ENCODE measurements at places on chromosomes 5 and 9.

DNA sequence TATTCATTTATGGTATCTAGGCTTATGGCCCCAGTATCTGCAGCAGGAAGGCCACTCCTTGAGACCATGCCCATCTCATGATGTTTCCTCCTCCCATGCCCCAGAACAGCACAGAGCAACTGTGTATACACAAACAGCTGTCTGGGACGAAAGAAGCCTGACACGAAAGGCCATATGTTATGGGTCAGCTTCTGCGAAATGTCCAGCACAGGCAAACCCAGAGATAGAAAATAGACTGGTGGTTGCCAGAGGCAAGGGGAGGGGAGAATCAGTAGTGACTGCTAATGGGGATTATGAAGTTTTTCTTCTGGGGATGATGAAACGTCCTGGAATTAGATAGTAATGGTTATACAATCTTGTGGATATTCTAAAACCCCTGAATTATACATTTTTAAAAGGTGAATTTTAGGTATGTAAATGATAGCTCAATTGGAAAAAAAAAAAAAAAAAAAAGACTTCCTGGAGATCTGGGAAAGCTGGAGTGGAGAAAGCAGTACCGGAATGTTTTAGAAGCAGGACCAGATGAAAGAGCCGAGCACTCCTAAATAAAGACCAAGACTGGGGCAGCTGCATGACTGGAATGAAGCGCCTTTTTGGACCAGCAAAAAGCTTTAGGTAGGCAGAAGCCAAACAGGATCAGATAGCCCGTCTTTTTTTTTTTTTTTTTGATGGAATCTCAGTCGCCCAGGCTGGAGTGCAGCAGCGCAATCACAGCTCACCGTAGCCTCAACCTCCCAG, 29.2 kb downstream of the PCDHGC5 start:
- no peak for DNase-seq

- DNase-seq, result no peak
Measured at GRCh38 chr9:106304401-106304920, 558.5 kb upstream of the ZNF462 start.

DNA sequence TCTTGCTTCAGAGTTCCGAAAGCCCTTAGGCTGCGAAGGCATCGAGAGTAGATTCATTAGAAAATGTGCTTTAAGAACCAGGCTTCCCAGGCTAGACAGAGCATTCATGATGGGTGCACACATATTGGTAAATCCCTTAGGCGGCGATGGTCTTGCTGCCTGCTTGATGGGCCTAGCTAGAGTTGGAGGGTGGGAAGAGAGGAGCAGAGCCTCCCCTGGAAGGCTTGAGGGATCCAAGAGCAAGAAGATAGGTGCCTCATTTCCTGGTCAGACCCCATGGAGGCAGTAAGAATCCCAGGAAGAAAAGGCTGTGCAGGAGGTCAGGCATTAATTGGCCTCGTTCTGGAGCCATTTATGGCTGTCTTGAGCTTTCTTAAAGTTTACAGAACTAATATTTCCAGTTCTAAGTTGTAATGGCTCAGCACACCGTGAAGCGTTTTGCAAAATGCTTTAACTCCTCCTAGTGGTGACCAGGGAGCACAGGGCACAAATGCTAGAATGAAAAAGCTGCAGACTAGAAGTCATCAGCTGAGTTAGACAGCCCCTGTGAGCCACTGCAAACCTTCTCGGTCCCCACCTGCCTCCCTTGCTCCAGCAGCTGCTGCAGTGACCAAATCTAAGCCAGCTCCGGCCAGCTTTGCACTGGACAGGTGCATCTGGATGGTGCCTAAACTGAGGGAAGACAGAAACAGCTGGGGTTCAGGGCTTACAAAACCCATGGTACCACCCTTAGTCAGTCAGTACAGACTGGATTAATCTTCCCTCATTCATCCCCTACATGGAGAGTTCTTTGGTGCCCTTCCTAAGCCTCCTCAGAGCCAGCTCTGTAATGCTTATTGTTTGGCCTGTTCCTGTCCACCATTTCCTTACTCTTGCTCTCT, 14.7 kb downstream of the SLC45A2 start:
- peak; percentile 3 for DNase-seq

DNA sequence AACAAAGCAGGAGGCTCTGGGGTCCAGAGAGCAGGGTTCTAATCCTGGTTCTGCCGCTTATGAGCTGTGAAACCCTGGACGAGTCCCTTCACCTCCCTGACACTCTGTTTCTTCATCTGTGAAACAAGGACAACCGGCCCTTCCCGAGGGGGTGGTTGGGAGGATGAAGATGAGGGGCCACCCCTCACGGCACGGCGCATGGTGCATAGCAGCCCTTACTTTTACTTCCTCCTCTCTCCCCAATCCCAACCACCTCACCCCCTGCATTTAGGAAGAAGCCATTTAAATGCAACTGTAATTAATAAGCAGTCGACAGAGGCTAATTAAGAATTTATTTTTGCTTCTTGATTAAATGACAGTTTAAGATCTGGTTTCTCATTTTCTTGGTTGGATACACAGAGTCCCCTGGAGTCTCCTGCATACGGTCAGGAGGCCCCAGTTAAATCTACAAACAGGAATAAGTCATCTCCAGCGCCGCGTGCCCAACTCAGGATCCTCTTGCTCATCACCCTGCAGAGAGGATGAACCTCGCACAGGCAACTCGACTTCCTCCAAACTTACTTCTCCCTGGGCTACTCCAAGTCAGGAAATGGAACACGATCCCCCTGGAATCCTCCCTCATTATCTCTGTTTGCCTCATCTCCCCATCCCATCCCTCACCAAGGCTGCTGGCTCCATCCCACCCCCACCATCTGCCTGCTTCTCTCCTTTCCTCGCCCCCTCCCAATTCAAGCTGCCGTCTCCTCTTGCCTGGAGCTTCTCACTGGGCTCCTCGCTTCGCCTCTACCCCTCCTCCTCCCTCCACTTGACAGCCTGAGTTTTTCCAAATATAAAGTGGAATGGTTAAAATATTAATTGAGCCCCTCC, 95.9 kb downstream of the HRH2 start:
- no peak for DNase-seq

DNA sequence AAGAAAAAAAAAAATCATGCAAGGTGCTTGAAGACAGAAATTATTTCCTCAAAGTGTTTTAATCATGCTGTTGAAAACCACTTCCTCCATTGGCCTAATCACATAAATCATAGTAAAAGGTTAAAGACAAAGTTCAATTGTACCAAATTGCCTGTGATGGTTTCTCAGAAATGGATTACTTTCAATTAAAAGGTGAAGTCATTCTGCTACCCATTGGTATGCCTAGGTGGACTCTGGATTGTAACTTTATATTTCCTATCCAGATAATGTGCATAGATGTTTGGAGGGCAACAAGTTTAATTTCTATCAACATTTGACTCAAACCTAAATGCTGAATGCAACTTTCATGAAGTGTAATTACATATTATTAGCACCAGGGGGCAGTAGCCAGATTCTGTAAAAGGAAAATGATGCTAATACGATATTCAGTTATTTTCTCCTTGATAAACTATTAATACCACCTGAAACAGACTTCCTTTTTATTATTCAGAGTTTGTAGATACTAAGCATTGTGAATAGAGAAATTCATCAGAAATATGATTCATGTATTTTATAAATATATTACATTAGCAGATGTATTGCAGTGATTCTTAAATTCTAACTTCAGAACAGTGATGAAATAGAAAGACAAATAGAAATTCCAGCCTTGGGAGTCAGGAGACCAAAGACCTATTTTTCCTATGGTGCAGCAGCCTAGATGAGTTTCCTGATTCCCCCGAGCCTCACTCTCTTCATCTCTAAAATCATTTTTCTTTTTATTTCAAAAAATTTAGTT, 148.2 kb downstream of the CAAP1 start:
- no peak for DNase-seq

DNA sequence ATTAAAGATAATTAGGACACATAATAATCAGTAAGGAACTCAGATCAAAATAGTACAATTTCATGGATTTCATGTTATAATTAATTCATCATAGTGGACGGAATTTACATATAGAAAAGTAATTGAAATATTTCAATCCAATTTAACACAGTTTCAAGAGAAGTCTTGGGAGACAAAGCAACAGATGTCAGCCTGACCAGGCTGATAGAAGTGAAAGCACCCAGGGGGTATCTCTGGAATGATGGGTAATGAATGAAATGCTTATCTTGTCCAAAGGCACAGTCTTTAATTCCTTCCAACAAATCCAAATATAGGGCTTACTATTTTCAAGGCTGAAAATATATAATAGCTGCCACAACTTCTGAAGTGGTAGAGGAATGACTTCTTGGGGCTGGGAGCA, 629.3 kb upstream of the RGMB start:
- no peak for DNase-seq

DNA sequence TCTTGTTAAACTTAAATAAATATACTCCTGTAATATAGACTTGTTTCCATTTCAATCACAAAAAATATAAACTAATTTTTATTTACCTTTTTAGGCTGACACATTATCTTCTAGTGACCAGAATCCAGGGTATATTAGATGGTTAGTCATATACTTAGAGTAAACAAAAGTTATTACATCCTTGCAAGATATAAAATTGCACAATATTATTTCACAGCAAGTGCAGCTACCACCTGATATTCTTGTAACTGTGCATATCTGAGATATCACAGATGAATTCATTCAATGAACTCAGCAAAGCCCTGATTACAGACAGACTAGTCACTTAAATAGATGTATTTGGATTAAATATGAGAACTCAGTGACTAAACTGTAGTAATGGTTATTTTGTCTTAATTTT, 25.6 kb upstream of the ARRDC3 start:
- DNase-seq, result no peak

- DNase-seq, result no peak
Measured at GRCh38 chr5:165139262-165139661, 1633.8 kb downstream of the MAT2B start.

DNA sequence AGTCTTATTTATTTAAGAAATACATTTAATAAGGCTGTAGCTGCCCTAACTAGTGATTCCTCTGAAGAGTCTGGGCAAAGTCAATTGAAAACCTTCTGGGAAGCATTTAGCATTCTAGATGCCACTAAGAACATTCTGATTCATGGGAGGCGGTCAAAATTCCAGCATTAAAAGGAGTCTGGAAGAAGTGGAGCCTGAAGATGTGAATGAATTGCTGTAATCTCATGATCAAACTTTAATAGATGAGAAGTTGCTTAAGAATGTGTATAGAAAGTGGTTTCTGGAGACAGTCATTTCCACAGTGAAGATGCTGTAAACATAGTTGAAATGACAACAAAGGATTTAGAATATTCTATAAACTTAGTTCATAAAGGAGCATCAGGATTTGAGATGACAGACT, 61.4 kb downstream of the WDR41 start:
- DNase-seq, result no peak

DNA sequence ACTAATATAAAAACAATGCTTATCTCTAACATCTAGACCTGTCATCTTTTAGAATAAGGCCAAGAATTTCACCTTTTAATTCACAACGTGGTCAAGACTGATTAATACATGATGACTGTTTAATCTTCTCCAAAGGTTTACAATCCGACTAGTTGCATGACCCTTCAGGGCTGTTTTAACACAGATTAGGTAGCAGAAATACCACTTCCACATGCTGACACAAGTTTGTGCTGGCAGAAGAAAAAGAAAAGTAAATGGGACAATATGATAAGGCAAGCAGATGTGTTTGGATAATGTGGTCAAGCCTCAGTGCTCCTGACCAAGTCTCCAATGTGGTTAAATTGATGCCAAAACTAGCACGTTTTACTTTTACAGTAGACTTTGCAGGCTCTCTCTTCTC, 31.1 kb downstream of the SEMA6A start:
- no peak for DNase-seq

- DNase-seq, result no peak
Measured at GRCh38 chr5:149912226-149912871, 32.2 kb downstream of the PDE6A start.

DNA sequence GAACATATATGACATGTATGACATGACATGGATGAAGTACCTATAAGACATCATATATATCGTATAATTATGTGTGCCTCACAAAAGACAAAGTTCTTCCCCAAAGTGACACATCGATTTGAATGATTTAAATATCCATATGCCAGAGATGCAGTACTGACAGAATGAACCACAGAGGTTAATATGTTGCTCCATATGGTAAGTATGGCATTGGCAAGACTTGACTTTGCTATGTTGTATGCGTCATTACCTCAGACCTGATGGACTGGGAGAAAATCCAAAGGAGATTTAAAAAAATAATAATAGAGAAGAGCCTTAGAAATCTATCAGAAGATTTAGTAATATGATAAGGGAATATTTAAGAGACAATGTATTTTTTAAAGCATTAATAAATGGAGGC, 263.2 kb downstream of the PJA2 start:
- no peak for DNase-seq

DNA sequence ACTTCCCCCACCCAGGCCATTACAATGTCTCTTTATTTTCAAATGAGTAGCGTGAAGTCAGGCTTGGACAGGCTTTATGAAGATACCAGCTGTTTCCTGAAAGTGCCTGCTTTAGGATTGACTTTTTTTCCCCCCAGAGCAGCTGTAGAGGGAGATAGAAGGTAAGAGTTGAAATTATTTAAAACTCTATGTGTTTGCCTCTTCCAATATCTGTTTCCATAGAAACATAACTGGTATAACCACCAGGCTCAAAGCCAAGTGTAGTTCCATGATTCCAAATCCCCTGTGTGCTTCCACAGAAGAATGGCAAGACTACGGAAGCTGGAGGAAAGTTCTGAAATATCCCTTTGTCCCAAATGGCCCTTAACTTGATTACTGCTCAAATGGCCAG, 87.4 kb upstream of the TBC1D2 start:
- DNase-seq, result no peak

- DNase-seq, result no peak
Measured at GRCh38 chr5:4661836-4662235, 478.3 kb upstream of the ADAMTS16 start.

DNA sequence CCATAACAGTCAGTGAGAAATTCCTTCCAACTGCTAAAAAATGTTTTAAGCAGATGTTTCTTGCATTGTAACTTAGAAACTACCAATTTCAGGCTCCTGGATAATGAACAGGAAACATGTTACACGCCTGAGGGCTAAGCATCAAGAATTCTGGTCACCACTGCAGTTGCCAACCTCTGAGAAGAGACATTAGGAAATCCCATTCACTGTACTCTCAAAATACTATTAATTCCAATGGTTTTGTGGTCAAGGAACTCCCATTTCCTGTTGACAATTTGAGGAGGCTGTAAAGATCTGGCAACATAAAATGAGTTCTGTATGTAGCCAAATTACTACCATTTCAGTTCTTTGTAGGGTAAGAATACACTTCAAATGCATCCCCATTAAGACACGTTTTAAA, 456.0 kb upstream of the MEF2C start:
- DNase-seq, result no peak

GRCh38 chr9:28563291-28563934, 990.1 kb upstream of the C9orf72 start:
- DNase-seq, result no peak

DNA sequence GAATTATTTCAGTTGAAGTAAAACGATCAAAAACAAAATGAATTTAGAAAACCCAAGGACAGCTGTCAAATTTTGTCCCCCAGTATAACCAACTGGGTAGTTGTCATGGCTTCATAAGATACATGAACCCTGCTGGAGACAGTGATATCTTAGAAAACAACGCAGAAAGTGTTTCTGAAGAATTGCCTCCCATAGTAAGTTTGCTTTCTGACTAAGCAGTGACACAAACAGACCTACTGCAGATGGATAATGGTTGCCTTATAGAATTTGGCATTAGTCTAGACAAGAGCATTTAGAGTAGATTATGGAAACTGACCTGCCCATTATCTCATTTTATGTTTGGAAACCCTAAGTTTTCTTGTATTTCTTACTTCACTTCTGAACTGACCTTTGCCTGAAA, 187.7 kb upstream of the KCNN2 start:
- no peak for DNase-seq
